ENCODE measurements at places on chromosomes 12 and 14.

DNA sequence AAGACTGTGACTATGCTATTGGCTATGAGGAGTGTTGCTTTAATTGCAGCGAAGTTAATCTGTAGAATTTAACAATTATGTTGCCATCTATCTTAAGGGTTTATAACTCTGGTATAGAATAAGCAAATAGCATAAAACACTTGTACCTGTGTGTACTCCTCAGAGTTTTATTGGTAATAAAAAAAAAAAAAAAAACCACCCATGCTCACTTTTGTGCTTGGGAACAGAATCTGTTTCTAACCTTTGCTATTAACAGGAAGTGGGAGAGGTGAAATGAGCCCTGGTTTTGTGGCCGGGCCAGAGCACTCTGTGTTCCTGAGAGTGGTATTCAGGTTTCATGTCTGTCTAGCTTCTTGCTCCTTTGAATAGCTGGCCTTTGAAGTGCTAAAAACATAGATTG lies 53.1 kb downstream of the PDE3A start:
- DNase-seq, result no peak

DNA sequence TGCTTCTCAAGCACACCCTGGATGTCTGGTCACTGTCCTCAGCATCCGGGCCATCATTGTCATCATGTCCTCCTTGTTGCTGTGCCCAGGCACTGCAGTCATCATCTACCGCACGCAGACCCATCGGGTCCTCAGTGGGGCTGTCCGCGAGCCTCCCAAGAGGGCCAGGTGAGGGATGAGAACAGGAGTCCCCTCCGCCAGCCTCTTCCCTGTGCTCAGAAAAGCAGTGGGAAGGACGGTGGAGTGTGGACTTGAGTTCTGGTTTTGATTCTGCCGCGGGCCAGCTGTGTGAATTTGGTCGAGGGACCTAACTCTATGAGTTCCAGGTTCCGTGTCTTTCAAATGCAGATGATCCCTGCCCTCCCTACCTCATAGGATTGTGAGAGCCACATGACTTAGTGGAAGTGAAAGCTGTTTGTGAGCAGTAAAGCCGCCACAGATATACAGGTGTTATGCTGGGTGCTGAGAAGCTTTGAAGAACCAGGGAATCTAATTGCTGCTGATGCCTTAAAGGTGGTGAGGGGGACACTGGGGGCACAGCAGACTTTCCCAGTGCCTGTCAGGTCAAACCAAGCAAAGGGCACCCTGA lies 122.9 kb upstream of the RAP1B start:
- DNase-seq, result no peak

GRCh38 chr12:89695100-89695499 lies 13.5 kb downstream of the ATP2B1 start:
- DNase-seq, result no peak

DNA sequence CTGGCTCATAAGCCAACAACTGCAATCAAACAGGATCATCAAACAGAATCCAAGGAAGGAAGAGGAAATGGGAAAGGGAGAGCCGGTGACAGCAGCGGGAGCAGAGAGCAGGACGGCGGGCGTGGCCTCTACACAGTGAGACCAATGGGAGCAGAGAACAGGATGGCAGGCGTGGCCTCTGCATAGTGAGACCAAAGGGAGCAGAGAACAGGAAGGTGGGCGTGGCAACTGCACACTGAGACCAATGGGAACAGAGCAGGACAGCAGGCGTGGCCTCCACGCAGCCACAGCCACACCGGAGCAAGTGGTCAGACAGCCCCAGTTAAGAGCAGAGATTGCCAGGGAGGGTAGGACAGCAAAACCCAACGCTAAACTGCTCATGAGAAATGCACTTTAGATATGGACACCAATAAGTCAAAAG lies 16.4 kb downstream of the LRCOL1 start:
- no peak for DNase-seq

- DNase-seq, result no peak
Observed at GRCh38 chr14:32047791-32048190, 29.3 kb upstream of the ARHGAP5 start.

DNA sequence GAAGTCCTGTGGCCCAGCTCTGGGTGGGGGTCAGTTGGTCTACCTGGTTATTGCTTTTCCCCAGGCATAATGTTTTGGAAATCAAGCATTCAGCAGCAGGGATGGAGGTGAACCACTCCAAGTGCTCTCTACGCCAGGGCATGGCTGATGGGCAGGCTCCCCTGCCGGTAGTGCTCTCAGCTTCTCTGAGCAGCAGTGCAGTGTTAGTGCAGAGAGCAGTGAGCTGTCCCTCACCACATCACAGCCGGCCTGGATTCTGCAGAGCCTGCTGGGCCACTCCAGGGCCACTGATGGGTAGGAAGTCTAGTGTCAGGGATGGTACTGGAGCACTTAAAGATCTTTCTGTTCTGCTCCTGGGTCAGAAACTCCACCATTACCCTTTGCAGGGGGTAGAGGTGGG lies 151.1 kb downstream of the CALM1 start:
- DNase-seq, result no peak

- DNase-seq, result no peak
Observed at GRCh38 chr12:87779016-87779415, 250.2 kb downstream of the C12orf50 start.

GRCh38 chr14:68427550-68427890 lies 365.3 kb downstream of the ZFP36L1 start:
- no peak for DNase-seq

GRCh38 chr12:46990211-46990610 lies 89.2 kb upstream of the PCED1B start:
- no peak for DNase-seq

DNA sequence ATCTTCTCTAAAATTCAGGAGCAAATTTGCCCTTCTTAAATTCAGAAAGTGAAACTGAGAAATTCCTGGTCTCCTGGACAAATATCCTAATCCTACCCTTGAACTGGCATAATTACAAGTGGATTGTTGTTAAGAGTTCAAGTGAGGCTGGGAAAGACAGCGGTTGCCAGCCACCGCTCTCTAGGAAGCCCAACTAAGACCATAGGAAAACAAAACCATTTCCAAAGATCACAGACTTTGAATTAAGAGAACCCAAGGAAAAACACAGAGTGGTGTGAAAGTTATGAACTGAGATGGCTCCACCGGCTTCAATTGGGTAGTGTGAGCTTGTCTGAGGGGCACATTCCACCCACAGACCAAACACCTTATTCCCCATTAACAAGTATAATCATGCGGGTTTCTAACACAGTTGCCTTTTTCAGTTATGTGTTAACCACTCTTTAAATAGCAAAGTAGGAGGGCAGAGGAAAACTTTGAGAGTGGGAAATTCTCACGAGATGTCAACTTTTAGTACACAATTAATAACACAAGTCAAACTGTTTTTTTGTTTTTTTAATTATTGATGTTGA lies 1628.8 kb upstream of the SEL1L start:
- DNase-seq, result no peak

- no peak for DNase-seq
Observed at GRCh38 chr14:37596790-37597472, 1.5 kb downstream of the TTC6 start.

GRCh38 chr14:68390741-68391140 lies 402.1 kb downstream of the ZFP36L1 start:
- DNase-seq, result no peak

DNA sequence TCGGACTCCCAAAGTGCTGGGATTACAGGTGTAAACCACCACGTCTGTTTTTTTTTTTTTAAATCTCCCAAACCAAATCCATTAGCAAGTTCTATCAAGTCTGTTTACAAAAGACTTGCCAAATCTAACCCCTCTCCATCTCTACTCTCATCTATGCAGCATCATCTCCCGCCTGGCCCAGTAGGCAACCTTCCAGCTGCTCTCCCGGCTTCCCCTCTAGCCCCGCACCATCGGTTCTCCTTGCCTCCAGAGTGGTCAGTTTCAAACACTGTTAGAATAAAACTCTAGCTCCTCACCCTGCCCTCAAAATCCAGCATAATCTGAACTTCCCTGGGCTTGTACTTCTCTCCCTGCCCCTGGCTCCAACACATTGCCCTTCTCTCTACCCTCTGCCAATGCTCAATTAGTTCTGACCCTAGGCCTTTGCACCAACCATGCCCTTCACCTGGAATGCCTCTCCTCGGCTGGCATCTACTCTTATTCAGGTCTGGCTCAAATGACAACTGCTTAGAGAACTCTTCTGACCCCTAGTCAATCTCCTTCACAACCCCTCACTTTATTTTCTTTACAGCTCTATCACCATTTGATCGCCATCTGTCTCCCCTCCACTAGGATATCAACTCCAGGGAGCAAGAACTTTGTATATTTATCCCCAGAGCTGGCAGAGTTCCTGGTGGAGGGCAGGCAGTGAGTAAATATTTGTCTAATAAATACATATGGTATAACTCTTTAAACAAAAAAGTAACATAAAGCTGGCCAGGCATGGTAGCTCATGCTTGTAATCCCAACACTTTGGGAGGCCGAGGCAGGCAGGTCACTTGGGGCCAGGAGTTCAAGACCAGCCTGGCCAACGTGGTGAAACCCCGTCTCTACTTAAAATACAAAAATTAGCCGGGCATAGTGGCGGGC lies 4.9 kb downstream of the WSB2 start:
- DNase-seq, result no peak

DNA sequence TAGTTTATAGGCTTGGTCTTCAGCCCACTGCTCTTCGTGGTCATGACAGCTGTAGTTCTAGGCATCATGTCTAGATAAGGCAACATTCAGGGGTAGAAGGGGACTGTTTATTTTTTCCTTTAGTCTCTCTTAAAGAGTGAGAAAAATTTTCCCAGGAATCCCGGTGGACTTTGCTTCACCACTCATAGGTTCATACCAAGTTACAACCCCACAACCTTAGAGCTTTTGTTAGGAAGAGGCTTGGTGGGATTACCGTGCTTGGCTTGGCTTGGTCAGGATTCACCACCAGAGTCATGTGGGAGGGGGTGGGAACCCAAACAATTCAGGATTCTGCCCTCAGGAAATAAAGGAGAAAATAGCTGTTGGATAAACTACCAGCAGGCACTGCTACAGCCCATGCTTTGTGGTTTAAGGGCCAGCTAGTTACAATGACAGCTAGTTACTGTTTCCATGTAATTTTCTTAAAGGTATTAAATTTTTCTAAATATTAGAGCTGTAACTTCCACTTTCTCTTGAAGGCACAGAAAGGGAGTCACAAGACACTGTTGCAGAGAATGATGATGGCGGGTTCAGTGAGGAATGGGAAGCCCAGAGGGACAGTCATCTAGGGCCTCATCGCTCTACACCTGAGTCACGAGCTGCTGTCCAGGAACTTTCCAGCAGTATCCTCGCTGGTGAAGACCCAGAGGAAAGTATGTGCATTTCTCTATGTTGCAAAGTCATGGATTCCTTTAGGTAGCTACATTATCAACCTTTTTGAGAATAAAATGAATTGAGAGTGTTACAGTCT lies 25.9 kb upstream of the PAPLN start:
- no peak for DNase-seq

GRCh38 chr12:21144309-21144708 lies 13.3 kb downstream of the SLCO1B1 start:
- DNase-seq, result no peak

GRCh38 chr12:31999692-32000091 lies 40.5 kb downstream of the RESF1 start:
- DNase-seq, result no peak

GRCh38 chr14:67609642-67610310 lies 9.7 kb upstream of the PIGH start:
- no peak for DNase-seq

DNA sequence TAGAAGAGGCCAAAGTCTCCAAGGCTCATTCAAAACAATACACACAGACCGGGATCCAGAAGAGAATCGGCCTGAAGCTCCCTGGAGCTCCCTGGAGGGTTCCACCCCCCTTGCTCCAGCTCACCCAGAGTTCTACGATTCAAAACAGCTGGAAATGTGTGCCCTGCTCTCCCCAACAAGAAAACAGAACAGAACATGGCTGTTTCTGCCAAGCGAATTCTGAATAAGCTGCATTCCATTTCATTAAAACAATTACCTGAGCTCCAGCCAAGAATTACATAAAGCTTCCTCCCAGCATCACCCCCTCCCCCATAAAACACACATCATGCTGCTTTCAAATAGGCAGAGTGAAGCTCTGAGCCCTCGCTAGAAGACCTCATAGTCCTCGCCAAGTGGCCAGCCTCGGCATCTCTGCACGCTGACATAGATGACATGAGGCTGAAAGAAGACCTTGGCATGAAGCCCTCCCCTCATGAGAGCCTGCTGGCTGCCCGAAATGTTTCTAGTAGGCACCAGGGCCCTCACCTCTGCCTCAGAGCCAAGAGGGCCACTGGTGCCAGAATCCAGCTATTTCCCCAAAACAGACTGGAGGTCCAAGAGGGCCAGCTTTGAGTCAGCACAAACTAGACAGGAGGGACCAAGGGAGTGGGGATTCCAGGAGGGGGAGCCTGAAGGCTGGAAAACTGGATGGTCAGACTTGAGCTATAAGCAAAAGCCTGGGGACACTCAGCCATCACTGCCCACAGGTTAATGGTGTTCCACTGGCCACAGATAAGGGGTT lies 8.3 kb downstream of the PXN start:
- DNase-seq, result no peak

DNA sequence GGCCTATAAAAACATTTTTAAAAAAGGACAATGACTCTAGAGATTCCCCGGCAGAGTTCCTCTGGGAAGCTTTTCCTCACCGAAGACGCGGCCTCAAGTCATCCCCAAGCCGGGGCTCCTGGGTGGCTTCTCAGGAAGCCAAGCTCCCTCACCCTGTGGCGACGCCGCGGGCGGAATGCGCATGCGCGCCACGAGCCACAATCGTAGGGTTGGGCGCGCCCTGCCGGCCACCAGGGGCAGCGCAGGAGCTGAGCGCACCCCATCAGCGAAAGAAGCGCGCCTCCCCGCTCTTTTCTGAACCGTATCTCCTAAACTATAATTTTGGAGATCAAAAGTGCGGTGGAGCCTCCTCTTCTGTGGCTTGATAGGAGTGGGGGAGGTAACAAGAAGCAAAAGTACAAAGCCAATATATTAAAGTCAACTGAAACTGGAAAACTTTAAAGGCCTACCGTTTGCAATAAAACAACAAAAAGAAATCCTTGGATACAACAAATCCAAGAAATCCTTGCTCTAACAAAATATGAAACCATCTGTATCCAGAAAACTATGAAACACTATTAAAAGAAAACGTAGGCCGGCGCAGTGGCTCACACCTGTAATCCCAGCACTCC lies 17.4 kb upstream of the CHFR start:
- DNase-seq, result peak; percentile 88

DNA sequence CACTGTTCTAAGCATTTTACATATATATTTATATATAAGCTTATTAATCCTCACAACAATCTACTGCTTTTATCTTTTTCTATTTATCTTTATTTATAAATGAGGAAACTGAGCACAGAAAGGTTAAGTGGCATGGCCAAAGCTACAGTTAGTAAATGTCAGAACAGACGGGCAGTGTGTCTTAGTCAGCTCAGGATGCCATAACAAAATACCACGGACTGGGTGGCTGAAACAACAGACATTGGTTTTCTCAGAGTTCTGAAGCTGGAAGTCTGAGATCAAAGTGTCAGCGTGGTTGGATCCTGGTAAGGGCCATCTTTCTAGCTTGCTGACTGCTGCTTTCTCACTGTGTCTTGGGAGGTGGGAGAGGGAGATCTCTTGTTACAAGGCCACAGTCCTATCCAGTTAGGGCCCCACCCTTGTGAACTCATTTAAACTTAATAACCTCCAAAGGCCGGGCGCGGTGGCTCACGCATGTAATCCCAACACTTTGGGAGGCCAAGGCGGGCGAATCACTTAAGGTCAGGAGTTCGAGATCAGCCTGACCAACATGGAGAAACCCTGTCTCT lies 19.8 kb downstream of the RPGRIP1 start:
- DNase-seq, result no peak

GRCh38 chr14:100641274-100641860 lies 54.1 kb upstream of the BEGAIN start:
- DNase-seq, result no peak

All from stimulated activated CD4-positive, alpha-beta T cell treated with anti-CD3 and anti-CD28 coated beads, TNF-alpha, amount 100 ng/mL, for 4 hours (primary cell).